ENCODE measurements at places on chromosomes 1 and 21.
A peak's percentile ranks its signal among the peaks of the same experiment; 100 is the strongest.

GRCh38 chr1:1550591-1551432, 10.4 kb upstream of the TMEM240 start:
- DNase-seq, result no peak

GRCh38 chr1:37133276-37134145, 99.2 kb upstream of the GRIK3 start:
- DNase-seq, result no peak

- DNase-seq, result no peak
These were observed 7.7 kb downstream of the ZBTB21 start for GRCh38 chr21:42002421-42002958.

GRCh38 chr1:113783254-113784103, 24.2 kb upstream of the PHTF1 start:
- DNase-seq, result peak; percentile 11

DNA sequence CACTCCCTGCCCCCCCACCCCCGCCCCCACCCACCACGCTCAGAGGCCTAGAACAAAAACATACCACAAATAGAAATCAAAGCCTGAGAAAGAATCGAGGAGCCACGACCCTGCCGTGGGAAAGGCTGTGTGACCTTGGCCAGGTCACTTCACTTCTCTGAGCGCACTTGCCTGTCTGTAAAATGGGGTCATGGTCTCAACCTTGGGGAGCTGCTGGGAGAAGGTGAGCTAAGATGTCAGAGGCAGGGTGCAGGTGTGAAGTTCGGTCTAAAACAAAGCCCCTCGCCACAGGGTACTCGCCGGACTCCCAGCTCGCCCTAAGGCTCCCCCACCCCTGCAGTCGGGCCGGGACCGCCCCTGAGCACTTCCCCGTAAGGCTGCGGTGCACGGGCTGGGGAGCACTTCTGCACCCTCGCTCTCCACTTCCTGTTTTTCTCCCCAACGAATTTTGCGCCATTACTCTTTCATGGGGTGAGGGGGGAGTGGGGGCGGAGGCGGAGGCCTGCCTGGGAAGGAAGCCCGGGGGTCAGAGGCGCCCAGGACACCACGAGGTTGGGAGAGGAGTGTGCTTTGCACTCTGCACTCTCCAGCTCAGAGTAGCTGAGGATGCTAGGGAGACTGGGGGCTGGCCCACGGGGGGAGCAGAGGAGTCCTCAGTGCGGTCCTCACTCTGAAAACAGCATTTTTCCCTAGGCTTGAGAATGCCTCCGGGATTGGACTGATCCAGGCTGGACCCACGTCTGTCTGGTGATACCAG, 21.9 kb upstream of the PIK3CD start:
- no peak for DNase-seq

DNA sequence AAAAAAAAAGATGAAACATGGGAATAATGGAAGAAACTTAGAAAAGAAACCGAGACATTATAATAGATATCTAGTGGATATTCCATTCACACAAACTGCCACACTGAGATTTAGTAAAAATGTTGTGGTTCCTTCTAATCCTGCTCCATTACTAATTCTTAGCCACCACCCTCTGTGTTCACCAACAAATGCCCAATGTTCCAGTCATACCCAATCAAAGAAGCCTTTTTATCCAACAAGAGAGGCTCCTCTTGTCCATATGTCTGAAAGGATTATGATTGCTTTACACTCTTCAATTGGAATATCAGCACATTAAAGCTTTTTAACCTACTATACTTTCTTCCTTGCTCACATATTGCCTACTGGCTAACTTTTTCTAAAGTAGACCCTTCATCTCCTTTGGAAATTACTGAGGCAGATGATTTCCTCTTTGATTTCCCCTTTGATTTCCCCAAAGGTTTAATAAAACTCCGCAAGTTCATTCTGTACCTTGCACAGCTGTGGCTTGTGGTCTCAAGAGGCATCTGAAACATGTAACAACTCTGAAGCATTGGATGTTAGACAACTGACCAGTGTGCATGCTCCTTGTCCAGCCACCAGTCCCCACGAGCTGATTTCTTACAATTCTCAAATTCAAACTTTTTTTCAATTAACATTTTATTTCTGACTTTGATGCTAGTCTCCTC, 305.6 kb upstream of the LYPLAL1 start:
- no peak for DNase-seq

- DNase-seq, result no peak
These were observed 66.3 kb downstream of the RABGAP1L start for GRCh38 chr1:174225499-174226204.
